ENCODE measurements at places on chromosomes 12 and 14.
A peak's percentile ranks its signal among the peaks of the same experiment; 100 is the strongest.

GRCh38 chr14:65237941-65238340 lies 135.6 kb upstream of the MAX start:
- no peak for DNase-seq

DNA sequence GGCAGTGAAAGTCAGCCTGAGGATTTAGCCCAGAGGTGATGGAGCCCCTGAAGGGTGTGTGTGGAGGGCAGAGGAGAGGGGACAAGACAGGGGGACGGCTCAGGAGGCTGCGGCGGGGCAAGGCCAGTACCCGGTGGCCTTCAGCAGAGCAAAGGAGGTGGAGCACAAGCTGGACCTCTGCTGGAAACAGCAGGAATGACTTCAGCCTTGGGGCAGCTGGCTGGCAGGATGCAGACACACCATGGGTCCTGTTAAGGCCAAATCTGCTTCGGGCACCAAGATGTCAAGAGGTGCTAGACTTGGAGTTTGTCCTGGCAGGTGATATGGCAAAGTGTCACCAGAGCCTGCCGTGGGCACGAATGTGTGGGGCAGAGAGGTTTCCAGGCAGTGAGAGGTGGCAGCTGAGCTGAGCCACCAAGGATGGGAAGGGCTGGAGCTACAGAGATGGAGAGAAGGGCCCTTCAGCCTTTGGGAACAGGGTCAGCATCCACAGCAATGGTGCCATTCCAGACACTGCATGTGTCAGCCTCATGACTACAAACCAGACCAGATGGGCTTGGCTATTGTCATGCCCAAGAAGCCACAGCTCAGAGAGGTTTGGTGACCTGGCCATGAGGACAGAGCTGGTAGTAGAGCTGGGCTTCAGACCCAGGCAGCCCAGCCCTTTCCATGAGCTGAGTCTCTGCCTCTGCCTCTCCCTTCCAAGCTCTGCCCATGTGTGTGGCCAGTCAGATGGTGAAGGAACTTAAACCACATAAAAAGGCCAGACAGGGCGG lies 91.9 kb downstream of the LGMN start:
- DNase-seq: no peak

DNA sequence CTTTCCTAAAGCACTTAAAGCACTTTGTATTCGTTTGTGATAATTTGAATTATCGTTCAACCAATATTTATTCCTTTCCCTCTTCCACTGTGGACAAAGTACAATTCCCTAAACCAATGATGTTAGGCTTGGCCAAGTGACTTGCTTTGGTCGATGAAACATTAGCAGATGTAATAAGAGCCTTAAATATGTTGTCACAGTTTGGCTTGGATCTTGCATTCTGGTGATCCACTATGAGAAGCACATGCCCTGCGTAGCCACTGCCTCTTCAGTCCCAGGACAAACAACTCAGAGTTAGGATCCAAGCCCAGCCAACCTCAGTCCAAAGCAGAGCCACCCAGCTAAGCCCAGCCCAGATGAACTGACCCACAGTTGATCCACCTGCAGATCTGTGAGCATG lies 8.4 kb upstream of the C12orf75 start:
- peak; percentile 55 for DNase-seq

- DNase-seq: no peak
Measured at GRCh38 chr14:75439989-75440388, 12.2 kb downstream of the JDP2 start.

DNA sequence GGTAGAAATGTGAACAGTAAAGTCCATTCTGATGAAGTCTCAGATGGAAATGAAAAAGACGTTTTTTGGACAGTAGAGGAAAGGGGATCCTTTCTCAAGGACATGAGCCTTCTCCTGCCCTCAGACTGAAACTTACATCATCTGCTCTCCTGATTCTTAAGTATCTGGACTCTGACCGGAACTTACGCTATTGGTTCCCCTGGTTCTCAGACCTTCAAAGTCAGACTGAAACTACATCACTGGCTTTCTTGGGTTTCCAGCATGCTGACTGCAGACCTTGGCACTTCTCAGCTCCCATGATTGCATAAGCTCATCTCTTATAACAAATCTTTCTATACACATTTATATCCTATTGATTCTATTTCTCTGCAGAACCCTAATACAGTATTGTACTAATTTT lies 291.0 kb downstream of the SNAPC1 start:
- no peak for DNase-seq

GRCh38 chr14:54374117-54374884 lies 22.5 kb upstream of the CDKN3 start:
- DNase-seq: peak; percentile 39

- DNase-seq: no peak
Measured at GRCh38 chr14:81416981-81417380, 16.9 kb upstream of the STON2 start.

- DNase-seq: peak; percentile 17
Measured at GRCh38 chr12:75892731-75893408, 138.7 kb downstream of the PHLDA1 start.

Data from fibroblast of skin of abdomen (primary cell).